ENCODE measurements at places on chromosomes 6 and 20.

- DNase-seq, result no peak
Observed at GRCh38 chr20:61134296-61135030, 117.6 kb upstream of the CDH4 start.

DNA sequence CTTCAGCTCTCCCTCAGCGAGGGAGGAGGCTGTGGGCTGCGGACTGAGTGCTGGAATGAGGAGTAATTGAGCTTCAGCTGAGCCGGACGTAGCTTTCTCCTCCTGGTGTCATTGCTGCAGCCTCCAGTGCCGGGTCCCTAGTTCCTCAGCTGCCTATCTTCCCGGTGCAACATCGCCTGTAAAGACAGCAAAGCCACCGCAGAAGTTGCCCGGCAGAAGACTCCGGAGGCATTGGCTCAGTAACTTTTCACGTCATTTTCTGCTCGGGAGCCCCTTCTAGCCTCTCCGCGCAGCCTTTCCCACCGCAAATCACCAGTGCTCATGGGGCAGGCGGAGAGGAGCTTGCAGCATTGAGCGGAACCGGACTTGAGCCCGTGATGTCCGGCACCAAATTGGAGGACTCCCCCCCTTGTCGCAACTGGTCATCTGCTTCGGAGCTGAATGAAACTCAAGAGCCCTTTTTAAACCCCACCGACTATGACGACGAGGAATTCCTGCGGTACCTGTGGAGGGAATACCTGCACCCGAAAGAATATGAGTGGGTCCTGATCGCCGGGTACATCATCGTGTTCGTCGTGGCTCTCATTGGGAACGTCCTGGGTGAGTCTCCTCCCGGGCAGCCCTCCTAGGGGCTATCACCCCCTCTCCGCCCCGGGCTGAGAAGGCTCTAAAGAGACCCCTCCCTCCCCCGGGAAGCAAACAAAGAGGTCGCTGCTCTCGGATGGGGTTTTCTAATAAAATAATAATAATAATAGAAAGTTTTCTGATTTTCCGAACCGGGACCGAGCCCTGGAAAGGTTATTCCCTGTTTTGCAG is at the start of gene HCRTR2:
Gene HCRTR2, plus strand, starts transcription at position 305 of the 816 bp plus-strand sequence. Its CDS starts 73 bp downstream, at position 378.
- no peak for DNase-seq

DNA sequence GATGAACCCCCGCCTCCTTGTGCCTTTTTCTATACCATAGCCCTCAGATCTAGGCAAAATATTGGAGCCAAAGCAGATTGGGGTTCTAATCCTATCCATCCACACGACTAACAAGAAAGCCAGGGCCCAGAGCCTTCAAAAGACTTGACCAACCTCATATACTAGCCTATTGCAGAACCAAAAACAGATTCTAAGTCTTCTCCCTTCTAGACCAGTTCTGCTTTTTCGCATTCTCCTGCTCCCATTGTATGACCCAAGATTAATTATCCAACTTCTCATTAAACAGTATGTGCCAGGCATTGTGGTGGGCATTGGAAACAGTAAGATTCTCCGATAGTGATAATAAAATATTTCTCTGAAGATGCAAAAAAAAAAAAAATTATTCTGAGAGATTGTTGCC is 113.7 kb upstream of the JARID2 start:
- no peak for DNase-seq

GRCh38 chr6:134177753-134178160 is 125.3 kb upstream of the SLC2A12 start:
- DNase-seq, result no peak

DNA sequence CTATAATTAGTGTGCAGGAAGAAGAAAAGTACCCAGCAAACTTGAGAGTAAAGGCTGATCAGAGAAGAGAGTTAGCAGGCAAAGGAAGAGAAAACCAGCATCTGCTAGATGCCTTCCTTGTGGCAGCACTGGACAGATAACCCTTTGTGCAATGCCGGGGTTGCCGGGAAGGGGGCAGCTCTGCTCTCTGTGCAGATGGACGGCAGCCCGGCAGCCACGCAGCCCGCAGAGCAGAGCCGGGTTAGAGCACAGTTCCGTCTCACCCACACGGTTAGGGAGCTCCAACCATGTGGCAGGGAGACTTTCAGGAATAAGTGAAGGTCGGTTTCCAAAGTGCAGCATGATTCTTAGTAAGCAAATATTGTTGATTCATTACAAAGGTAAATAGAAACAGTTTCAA is 80.0 kb upstream of the RPS6KA2 start:
- no peak for DNase-seq

- no peak for DNase-seq
Observed at GRCh38 chr6:168222115-168223043, 97.2 kb downstream of the DACT2 start.

DNA sequence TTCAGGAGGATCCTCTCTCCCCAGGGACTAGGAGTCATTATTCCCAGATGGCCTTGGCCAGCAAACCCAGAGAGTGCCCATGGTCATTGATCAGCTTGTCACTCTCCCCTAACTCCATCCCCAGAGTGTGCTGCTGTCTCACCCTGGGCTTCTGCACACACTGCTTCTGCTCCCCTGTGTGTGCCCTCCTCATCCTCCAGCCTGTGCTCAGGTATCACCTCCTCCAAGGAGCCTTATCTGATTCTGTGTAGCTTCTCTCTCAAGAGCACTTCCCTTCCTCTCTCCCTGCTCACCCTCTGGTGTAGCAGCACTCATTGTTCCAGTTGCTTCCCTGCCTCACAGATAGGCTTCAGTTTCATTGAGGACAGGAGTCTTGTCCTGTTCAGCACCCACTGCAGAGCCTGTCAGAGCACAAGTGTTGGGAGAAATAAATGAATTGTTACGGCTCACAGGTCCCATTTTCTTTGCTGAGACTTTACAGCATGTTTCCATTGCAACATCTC is 102.4 kb downstream of the JAG1 start:
- no peak for DNase-seq

DNA sequence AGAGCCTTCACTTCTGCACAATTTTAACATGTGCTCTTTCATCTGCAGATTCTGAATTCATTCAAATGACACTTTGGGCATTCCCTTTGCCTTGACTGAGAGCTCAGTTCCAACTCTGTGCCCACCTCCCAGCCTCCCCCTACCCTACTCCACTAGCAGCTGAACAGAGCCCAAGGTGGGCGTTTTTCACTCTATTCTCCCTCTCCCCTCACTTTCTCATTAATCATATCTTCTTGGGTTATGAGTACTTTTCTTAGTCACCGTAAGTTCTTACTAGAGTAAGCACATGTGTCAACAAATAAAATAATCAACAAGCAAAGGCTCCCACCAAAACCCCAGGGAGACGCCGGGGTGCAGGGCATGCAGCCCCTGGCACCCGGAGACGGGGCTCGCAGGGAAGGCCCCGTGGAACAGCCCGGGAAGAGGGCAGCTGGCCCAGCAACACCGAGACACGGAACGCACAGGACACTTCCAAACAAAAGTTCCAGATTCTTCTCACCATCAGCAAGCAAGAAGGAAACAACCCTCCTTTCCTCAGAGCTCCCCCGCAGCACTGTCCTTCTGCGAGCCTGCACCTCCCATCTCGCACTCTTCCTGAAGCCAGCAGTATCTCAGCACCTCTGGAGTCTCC is 34.1 kb downstream of the TAF4 start:
- DNase-seq, result no peak

DNA sequence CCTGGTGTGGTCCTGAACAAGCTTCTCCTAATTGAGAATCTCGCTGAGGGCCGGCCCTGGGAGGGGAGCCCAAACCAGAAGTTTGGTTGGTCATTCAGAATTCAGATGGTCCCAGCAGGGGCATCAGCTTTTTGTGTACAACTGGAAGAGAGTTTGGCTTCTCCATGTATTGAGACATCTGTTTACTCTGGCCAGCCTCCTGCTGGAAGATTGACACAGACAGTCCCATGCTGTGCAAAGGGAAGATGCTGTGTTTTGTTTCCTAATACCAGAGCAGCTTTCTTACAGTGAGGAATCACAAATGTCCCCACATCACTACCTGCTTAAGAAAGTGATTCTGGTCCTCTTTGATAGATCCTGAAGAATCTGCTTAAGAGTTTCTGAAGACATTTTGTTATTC is 97.8 kb downstream of the PLEKHG1 start:
- DNase-seq, result no peak

- no peak for DNase-seq
Observed at GRCh38 chr6:1619098-1619672, 9.5 kb downstream of the FOXC1 start.

All from CD4-positive, alpha-beta T cell treated with Interleukin-10 for 1 hour (primary cell).